ENCODE measurements at places on chromosomes 5 and 9.
A peak's percentile ranks its signal among the peaks of the same experiment; 100 is the strongest.

DNA sequence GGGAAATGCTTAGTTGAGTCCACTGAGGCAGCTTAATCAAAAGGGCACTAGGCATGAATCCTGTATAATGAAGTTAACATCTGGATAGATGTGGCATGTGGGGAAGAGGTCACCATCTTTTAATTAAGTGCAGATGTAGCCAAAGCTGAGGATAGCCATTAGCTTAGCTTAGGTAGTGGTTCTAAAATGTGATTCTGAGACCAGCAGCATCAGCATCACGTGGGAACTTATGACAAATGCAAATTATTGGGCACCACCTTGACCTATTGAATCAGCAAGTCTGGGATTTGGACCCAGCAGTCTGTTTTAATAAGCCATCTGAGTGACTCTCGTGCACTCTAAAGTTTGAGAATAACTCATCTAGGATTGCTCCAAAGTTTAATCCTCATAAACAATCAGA, 63.8 kb downstream of the SNCAIP start:
- DNase-seq: no peak

DNA sequence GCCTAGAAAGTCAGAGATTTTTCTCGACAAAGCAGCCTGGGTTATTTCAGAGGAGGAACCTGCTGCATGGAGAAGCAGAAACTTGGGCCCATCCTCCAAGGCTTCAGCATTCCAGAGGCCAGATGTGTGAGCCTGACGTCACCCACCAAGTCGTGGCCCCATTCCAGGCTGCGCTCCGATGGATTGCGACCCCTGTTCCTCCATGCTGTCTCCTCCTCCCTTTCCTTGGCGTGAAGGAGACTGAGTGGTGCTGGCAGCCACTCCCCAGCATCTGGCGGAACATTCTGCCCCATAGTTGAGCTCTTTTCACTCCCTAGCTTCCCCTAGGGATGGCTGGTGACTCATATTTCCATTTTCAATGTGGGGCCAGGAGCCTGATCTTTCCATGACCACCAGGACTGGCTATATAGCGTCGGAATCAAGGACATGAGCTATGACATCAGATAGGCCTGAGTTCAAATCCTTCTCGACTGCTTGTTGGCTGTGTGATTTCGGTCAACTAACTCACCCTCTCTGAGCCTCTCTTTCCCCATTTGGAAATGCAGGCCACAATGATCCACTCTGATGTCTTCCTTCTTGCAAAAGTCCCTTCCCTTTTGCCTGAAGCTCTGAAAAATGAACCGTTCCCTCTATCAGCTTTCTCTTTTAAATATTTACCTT, 24.5 kb upstream of the DUSP1 start:
- DNase-seq: no peak

- DNase-seq: peak; percentile 60
These were observed 93.7 kb upstream of the DAP start for GRCh38 chr5:10854506-10855277.

- peak; percentile 93 for DNase-seq
These were observed 5.5 kb downstream of the SLC25A2 start for GRCh38 chr5:141298376-141298775.

DNA sequence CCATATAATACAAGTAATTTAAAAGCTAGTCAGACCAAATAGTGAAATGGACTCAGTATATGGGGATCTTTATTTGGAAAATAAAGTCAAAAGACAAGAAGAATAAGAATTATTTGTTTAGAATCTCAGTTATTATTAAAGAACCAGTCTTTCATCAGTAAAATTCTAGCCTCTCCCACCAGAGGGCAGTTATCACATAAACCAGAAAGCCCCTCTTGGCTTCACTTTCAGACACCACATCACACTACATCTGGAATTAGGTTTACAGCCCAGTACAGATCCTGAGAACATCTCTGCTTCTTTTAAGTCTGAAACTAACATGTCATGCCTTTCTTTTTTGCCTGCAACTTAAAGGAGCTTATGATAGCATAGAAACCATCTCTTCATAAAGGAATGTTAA, 12.2 kb upstream of the HSPB3 start:
- DNase-seq: peak; percentile 71

GRCh38 chr5:135481387-135481786, 29.2 kb upstream of the TIFAB start:
- DNase-seq: peak; percentile 96

DNA sequence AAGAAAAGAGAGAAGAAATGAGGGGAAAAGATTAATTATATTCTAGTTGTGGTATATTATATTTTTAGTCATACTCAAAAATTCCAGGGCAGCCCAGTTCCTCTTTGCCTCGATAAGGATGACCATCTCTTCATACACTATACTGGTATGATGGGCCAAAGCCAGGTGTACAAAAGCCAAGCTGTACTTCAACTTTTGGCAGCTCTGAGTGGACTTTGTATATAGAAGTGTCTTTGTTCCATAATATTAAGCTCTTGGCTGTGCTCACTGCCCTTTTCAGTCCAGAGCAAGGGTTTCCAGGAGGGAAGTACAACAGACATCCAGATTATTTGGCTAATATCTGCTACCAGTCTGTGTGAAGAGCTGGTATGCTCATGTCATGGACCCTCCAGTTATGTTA, 934.3 kb upstream of the CDH10 start:
- no peak for DNase-seq

GRCh38 chr5:172881691-172882370, 47.8 kb downstream of the ERGIC1 start:
- peak; percentile 81 for DNase-seq

GRCh38 chr5:143187495-143187894, 216.0 kb downstream of the NR3C1 start:
- DNase-seq: no peak

DNA sequence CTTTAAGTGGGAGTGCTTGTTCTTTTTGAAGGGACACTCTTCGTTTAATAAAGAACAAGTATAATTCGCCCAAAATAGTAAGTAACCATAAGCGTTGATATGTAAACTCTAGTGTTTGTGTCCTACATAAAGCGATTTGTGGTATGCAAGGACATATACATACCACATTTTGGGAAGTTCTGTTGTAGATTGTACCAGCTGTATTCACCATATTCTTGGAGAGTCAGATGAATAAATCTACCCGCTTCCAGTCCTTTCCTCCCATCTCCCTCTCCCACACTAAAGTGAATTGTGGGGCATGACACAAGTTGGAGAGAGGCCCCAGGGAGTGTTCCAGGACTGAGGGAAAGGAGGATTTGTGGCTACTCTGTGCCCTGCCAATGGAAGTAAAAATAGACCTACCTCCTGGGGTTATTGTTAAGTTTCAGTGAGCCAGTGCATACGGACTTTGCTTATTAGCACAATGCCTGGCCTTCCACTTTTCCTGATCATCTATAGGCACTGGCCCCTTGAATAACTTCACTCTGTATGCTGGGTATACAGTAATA, 40.6 kb downstream of the ARHGAP26 start:
- DNase-seq: no peak

DNA sequence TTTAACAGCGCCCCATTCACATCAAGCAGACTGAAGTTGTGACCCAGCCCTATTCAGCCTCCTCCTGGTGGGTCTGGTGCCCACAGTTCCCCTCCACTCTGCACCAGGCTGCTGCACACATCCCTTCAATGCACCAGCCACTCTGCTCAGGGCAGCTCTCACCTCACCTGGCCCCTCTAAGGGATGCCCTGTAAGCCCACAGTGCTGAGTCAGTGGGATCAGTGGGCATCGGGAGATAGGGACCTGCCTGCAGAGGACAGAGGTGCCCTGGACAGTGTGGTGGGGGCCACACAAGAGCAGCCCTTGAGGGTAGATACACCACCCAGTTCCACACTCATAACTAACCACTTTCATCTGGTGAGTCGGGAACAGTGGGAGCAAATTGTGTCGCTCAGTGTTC, 38.3 kb upstream of the S1PR3 start:
- DNase-seq: no peak

DNA sequence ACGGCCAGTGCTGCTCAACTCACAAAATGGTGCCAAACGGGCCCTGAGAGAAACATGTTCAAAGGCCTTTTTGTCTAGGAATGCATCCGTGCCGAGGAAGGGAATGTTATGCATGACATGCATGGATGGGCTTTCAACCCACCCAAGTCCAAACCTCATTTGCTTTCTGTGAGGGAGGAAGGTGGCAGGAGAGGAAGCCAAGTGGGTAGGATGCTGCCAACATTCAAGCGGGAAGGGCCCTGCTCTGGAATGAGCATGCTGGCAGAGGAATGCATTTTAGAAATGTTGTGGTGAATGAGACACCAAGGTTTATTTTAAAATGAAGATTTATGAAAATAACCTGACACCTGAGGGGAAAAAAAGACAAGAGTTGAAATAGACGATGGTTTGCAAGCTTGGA, 479.1 kb downstream of the CCDC171 start:
- no peak for DNase-seq

GRCh38 chr5:107576155-107576554, 94.6 kb downstream of the EFNA5 start:
- no peak for DNase-seq

DNA sequence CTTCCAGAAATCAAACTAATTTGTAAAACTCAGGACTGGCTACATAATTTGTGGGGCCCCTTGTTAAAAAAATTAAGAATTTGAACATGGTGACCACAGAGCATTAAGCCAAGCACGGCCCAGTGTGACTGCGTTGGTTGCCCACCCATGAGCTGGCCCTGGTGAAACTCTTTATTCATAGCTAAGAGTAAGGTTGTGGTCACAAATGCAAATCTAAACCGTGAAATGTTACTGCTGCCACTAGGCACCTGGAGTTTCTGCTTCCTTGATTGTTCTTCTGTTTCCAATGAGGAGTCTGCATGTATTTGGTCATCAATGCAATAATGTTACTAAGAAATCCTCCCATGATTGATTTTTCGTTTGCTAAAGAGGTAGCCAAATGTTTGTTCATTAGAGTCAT, 4.2 kb downstream of the GCNT1 start:
- no peak for DNase-seq

GRCh38 chr5:17315710-17316221, 98.3 kb downstream of the BASP1 start:
- DNase-seq: peak; percentile 12

GRCh38 chr5:108703313-108703712, 44.4 kb upstream of the FER start:
- DNase-seq: no peak

DNA sequence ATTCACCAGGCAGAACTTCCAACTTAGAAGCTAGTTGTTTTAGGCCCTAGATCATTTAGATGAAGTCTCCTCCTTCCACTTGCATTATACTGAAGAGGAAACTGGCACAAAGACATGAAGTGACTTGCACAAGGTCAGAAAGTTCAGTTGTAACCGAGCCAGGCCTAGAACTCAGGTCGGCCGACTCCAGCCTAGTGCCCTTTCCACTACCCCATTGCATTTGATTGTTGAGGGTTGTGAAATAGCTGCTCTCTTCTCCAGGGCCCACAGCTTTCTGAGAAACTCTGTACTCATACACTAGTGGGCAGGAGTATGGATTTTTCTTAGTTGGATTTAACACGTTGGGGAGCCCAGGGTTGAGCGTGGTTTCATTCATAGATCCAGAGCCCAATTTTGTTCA, 5.6 kb downstream of the ZNF462 start:
- DNase-seq: no peak

DNA sequence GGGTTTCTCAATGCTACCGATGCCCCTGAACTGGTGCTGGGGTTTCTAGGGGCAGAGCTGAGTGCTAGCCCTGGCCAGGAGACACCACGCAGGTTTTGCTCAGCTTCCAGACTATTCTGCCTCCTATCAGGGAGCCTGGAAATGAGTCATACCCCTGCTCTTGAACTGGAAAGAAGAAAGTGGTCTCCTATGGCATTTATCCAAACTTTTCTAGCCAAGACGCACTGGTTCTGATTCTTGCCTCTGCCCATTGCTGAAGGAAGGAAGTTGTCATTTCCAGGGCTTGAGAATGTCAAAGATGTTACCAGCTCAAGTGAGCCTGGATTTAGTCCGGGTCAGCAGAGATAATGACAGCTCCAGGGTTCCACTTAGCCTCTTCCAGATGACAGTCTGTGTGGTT, 561.9 kb downstream of the CDK5RAP2 start:
- DNase-seq: no peak

- DNase-seq: no peak
These were observed 12.7 kb upstream of the TMEM161B start for GRCh38 chr5:88281322-88281721.

DNA sequence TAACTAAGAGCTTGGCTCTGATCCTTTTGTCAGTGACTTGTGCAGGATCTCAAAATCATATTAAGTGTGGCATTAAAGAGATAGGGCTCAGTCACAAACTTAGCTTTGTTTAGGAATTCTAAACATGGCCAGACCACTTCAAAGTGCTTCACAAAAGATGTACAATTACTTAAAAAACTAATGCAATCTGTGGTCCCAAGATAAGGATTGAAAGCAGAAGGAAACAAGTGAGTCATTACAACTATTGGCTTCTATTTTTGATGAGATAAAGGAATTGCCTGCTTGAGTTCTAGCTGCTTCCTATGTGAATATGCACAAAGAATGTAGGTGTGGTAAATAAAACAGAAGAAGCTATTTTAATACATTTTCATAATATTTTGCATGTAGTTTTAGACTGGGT, 44.9 kb upstream of the SLC12A2 start:
- peak; percentile 18 for DNase-seq

GRCh38 chr9:88936132-88936531, 55.1 kb upstream of the S1PR3 start:
- DNase-seq: no peak

GRCh38 chr5:72658161-72658560, 151.0 kb upstream of the ZNF366 start:
- DNase-seq: no peak

DNA sequence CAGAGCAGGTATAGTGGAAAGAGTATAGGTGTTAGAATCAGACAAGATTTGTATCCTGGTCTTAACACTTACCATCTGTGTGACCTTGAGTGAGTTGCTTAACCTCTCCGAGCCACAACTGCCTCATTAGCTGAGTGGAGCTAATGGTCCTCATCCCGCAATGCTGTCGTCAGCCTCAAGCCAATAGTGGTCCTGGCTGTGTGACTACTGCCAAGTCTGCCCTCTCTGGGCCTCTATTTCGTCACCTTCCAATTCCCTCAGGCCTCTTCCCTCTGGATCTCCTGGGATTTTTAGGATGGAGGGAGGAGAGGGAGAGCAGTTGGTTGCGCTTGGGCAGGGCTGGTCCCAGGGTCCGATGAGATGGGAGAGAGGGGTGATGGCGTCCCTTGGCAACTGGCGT, 41.6 kb downstream of the STOM start:
- DNase-seq: no peak

DNA sequence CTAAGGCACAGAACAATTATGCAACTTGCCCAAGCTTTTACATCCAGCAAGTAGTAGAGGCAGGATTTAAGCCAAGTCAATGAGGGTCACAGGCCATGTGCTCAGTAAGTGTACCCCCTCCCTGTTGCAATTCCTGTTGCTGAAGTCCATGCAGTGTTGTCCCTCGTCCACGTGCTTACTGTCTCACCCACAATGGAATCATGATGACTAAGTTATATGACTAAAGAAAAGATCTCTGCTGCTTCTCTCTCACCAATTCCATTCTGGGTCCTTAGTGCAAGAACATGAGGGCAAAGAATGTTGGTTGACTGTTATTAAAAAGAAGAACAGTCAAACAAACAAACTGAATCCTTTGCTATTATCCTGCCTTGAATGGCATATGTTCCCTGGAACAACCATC, 233.6 kb upstream of the SLC24A2 start:
- no peak for DNase-seq

- no peak for DNase-seq
These were observed 129.4 kb downstream of the OLFM1 start for GRCh38 chr9:135216791-135217441.

GRCh38 chr5:102865171-102865509, 110.0 kb downstream of the PAM start:
- no peak for DNase-seq
